ENCODE measurements at places on chromosomes 5 and 9.
A peak's percentile ranks its signal among the peaks of the same experiment; 100 is the strongest.

DNA sequence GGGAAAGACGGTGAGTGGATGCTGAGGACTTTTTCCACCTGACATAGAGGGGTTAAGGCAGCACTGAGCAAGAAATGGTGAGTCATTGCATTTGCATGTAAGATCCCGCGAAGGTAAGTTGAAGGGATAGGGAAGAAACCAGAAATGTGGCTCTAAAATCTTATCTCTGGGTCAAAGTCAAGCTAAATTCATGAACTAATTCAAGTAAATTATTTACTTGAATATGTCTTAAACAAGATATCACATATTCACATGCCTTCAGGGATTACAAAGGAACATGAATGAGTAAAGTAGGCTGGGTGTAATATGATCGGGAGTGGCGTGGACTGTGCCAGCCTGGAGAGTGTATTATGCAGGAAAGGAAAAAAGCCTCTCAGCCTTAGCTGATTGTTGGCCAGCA lies 74.4 kb upstream of the EQTN start:
- no peak for DNase-seq

- peak; percentile 97 for DNase-seq
Measured at GRCh38 chr9:77807281-77807683, 159.2 kb upstream of the GNA14 start.

DNA sequence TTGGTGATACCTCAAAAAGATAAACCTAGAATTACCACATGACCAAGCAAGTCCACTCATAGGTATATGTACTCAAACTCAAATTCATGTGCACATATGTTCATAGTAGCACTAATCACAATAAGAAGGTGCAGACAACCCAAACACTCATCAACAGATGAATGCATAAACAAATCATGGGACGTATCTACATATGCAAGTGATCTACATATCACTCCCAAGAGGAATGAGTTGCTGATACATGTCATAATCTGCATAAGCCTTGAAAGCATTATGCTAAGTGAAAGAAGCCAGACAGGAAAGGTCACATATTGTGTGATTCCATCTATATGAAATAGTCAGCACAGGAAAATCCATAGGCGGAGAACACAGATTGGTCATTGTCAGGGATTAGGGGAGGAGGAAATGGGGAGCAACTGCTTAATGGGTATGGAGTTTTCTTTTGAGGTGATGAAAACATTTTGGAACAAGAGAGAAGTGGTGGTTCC lies 10.6 kb upstream of the GPX8 start:
- DNase-seq: peak; percentile 25

DNA sequence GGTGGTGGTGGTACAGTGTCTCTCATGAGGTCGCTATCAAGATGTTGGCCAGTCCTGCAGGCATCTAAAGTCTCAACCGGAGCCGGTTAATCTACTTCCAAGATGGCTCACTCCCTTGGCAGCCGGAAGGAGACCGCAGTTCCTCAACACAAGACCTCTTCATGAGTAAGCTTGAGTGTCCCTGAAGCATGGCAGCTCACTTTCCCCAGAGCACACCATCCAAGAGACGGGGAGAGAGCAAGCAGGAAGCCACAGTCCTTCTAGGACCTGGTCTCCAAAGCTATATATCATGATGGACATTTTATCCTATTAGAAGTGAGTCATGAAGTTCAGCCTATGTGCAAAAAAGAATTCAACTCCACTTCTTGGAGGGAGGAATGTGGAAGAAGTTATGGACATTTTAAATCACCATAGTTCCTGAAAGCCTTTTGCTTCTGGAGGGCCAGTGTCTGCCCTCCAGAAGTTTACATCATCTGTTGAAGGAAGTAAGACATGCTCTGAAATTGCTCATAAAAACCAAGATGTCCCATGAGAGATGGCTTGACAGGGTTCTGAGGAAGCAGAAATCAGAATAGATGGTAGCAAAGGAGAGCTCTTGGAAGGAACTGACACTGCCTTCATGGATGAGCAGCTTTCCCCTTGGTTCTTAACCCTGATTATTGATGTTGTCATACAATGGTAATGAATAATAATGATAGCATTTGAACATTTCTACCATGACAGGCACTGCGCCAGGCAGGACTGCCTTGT lies 21.3 kb downstream of the GALNT10 start:
- no peak for DNase-seq

DNA sequence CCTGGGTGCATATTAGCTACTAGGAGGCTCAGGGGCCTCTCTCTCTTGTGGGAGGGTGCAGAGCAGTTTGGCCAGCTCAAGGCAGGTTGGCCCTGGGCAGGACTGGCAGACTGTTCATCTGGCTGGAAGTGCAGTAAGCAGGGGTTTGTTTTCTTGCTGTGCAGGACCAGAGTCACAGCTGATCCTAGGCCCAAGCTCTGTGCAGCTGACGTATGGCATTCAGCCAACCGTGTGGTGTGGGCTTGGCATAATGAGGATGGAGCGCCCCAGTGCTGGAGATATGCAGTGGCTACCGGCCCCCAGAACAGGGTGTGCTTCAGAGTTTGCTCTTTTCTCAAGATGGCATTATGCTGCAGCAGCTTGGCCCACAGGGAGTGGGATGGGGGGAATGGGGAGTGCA lies 31.0 kb upstream of the PHF24 start:
- no peak for DNase-seq

DNA sequence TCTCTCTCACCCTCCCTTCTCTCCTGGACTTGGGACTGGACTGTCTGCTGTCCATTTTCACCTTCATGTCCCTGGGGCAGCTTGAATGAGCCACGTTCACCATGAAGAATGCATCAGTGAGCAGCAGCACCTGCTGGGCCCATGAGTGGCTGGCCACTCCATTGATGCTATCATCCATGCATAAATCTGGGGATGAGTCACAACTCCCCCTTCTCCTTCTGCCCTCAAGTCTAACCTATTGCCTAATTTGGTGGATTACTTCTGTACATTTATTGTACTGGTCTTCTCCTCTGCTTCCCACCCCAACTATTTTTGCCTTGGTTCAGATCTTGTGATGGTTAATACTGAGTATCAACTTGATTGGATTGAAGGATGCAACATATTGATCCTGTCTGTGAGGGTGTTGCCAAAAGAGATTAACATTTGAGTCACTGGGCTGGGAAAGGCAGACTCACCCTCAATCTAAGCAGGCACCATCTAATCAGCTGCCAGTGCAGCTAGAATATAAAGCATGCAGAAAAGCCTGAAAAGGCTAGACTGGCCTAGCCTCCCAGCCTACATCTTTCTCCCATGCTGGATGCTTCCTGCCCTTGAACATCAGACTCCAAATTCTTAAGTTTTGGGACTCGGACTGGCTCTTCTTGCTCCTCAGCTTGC lies 46.7 kb downstream of the GDNF start:
- no peak for DNase-seq

DNA sequence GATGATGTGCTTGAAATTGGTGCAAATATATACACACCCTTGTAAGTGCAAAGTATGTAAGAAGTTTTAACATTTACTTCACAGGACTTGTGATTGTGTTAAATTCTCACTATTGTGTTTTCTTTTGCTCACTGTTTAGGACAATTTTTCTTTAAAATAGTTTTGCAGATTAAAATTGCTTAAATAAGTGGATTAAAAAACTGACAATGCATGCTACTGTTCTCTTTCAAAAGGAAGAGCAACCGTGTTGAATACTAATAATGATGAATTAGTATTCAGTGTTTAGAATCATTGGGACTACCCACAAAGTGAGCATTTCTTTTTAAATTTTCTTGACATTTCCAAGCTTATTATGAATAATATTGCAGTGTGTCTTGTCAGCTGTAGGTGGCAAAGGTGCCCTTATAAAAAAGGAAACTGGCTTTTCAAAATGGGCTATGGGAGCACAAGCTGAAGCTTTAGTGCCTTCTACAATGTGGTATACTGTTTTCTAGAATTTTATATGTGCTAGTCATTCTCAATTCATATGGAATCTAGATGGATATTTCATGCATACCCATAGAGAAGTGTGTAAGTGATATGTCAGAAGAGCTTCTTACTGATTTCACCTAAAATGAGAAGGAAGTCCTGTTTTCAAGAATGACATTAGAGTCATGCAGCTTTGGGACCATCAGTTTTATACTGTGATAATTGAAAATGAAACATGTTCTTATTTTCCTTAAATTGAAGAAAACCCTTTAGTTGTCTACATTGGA lies 35.4 kb downstream of the SREK1 start:
- no peak for DNase-seq

DNA sequence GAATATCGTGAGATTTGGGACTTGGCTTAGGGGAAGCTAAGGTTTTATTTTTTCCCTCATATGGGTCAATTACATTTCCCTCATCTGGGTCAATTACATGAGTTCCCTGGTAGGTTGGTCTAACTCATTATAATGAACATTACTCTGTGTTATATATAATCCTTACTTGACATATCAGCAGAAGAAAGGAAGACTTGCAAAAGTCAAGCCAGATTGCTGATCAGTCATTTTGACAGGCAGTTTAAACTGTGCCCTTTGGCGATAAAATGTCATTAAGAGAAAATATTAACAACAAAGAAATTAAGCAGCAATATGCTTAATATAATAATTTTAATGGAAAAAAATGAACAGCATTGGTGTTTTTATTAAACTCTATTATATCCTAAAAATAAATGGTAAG lies 23.1 kb upstream of the TRPM3 start:
- DNase-seq: no peak

- DNase-seq: peak; percentile 83
Measured at GRCh38 chr9:129175825-129176633, 2.0 kb downstream of the IER5L start.

DNA sequence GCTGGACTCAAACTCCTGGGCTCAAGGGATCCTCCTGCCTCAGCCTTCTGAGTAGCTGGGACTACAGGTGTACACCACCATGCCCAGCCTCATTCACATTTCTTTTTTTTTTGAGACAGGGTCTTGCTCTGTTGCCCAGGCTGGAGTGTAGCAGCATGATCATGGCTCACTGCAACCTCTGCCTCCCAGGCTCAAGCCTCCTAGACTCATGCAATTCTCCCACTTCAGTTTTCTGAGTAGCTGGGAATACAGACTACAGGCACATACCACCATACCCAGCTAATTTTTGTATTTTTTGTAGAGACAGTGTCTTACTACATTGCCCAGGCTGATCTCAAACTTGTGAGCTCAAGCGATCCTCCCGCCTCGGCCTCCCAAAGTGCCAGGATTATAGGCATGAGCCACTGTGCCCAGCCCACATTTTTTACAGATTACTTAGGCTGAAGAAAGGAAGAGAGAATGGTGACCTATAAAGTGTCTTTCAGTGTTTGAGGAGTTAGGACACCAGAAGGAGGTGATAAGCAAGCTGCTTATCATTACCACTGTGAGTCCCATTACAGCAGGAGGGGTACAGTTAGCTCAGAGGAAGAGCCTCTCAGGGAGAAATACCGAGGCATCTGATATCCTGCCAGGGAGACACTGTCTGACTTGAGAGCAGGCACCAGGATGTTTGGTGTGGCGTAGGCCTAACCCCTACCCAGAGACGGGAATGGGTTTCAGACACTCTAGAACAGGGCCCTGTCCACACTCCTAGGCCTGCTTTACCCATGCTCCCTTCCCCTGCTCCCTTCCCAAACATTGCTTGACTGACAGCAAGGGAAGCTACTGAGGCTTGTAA lies 9.7 kb downstream of the FAXDC2 start:
- no peak for DNase-seq

GRCh38 chr5:129043894-129044293 lies 50.7 kb upstream of the ISOC1 start:
- DNase-seq: no peak

DNA sequence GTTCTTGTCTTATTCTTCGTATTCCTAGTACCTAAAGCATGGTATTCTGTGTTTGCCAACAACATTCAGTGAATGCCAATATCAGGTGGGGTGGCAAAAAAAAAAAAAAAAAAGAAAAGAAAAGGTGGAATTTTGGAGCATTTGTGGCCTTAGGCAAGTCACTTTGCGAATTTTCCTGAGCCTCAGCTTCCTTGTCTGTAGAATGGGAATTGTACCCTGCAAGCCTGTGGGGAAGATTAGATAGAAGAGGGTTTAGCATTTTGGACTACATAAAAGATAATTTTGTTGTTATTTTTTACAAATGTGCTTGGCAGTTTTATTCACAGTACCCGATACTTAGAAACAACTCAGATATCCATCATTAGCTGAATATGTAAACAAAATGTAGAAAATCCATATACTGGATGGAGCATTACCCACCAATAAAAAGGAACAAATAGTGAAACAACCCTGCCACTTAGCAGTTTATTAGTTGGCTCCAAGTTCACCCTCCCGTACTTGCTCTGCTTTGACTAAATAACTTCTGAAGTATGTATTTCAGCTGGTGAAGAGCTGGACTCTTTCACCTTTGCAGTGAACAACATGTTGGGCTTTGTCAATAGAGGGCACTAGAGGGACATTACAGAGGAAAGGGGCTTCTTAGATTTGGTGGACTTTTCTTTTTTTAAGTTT lies 13.6 kb downstream of the UBE2D2 start:
- no peak for DNase-seq

DNA sequence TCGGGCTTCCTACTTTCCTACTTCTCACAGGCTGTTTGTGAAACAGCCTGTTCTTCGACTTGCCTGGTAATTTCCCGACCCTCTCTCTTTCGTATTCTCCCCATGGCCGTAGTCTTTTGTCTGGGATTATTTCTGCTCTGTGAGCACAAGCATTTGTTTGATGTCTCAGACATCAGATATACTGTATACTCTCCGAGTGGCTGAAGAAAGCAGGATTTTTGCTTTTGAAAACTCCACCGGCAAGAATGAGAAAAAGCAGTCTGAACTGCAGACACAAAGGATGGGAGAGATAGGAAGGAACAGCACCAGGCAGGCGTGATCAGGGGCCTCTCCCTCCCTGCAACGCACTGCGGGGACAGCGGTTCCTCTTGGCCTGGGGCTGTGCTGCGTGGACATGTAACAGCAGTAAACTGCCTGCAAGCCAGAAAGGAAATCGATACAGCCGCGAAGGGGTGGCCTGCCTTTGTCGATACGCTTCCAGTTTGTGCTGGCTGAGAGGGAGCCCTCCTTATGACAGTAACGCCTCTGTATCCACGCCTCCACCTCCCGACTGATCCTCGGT lies 313.9 kb upstream of the TLE4 start:
- no peak for DNase-seq

DNA sequence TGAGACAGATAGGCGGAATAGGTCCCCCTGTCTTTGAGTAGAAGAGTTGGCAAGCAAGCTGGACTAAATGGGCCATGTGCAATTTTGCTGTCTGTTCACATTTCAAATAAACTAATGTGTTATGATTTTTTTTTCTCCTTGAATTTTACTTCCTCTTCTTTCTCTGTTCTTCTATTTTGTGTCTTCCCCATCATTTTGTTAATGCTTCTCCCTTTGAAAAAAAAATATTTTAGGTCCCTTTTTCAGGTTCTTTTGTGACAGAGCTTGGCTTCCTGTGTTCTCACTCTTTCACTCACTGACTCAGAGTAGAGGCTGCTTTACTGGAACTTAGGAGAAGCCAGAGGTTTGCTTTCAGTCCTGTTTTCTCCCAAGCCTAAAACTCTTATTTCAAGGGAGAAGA lies 48.1 kb downstream of the PTCD2 start:
- no peak for DNase-seq

DNA sequence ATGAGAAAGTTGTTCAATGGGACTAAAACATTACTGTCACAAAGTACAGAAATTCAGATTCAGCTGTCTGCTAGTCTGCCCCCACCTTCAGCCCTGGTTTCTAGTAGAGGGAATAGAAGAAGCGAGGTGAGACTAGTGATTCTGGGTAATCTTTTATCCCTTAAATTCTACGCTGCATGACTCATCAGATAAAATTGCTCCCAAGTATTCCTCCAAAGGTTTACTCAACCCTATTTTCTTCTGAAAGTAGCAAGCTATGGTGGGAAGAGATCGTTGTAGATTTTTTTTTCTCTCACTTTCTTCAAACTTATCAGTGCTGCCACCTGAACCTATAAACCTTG lies 318.9 kb upstream of the RIOK2 start:
- no peak for DNase-seq

Measured in foreskin keratinocyte (primary cell).